Cortex of kidney (tissue), 1 donor: ENCODE measurements at places on chromosomes 2 and 18.

DNA sequence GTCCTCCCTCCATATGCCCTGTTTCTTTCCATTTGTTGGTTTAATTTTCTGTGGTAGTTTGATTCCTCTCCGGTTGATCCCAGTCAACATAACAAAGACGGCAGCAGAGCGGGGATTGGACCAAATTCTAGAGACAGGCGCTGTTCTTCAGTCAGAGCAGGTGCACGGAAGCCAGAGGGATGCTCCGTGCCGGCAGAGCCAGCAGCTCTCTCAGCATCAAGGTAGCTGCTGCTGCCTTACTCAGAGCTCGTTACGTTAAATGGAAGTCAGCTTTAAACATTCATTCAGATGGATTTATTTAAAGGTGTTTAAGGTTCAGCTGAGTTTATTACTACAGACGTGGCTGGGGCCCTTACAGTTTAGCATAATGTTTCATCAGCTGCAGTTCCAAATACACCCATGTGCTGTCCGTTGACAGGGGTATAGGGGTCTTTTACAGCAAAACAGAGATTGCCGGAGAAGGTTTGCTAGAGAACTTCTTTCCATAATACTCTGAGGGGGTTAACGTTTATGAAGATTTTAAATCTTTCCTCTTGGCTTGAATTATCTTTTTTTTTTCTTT lies 497.2 kb upstream of the PIK3C3 start:
- DNase-seq: no peak

GRCh38 chr18:12296457-12296856 lies 11.6 kb upstream of the TUBB6 start:
- DNase-seq: no peak

DNA sequence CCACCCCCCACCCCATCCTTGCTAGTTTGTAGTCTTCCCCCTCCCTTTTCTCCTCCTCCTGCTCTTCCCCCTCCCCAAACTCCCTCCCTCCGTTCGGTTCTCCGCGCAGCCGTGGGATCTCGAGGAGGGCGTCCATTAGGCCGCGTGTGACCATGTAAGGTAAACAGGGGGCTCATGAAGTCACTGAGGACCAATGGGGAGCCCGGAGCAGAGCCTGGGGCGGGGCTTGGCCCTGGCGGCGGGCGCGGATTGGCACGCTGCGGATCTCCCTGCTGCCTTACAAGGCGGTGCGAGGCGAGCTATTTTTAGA lies 246 bp upstream of the KLF7 start:
- DNase-seq: peak; percentile 56

DNA sequence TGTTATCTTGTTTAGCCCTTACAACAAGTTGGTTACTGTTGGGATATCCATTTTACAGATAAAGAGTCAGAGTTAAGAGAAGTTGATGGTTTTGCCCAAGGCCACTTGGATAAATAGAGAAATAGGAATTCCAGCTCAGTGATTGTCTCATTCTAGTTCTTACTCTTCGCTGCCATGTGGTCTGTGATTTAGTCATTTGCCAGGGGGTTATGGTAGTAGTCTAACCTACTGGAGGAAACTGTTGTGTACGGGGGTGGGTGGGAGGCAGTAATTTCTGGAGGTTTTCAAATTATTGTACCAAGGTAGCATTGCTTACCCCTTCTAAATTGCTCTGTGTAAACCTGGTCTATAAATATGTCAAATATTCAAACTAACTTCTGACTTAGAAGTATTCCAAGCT lies 110.4 kb downstream of the MAP2 start:
- no peak for DNase-seq

DNA sequence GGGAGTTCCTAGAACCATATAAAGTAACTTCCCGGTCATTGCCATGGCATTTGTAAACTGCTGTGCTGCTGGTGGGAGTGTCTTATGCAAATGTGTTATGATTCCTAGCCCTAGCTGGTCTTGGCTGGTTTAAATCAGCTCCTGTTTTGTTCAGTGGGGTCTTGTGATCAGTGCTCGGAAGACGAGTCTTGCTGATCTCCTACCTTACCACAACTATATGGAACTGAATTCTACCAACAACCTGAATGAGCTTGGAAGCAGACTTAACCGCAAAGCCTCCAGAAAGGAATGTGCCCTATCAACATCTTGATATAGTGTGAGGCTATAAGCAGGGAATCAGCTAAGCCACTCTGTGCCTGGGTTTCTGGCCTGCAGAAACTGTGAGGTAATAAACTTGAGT lies 33.5 kb downstream of the POLE4 start:
- DNase-seq: no peak

- no peak for DNase-seq
Observed at GRCh38 chr18:50853863-50854271, 25.1 kb upstream of the ME2 start.

DNA sequence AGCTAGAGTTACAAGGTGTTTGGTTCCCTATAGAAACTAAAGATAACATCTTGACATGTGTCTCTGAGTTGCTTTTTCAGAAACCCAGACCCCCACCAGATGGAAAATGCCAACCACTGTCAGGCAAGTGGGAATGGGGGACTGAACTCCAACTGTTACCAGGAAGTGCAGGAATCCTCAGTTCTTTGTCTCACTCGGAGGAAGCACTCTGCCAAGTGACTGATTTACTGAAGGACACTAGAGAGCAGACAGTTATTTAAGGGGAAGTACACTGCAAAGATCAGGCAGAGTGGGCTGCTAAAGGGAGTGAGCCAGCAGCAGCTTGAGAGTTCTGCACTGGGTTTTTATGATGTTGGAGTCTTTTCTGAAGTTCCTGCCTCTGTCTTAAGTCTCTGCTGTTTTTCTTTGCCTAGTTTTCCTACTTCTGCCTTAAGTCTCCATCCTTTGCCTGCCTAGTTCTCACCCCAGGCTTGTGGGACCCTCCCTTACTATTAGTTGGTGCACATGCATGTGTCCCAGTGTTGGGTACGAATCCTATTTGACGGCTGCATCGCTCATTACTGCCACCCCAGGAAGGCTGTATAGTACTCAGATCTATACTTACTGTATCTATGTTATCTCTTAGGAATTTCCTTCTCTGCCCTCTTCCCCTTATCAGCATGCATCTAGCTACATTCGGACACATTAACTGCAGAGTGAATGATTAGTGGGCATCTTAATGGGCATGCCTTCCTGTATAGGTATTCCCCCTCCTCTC lies 97.1 kb downstream of the TEX51 start:
- no peak for DNase-seq

GRCh38 chr2:100042562-100042961 lies 99.8 kb downstream of the AFF3 start:
- no peak for DNase-seq

DNA sequence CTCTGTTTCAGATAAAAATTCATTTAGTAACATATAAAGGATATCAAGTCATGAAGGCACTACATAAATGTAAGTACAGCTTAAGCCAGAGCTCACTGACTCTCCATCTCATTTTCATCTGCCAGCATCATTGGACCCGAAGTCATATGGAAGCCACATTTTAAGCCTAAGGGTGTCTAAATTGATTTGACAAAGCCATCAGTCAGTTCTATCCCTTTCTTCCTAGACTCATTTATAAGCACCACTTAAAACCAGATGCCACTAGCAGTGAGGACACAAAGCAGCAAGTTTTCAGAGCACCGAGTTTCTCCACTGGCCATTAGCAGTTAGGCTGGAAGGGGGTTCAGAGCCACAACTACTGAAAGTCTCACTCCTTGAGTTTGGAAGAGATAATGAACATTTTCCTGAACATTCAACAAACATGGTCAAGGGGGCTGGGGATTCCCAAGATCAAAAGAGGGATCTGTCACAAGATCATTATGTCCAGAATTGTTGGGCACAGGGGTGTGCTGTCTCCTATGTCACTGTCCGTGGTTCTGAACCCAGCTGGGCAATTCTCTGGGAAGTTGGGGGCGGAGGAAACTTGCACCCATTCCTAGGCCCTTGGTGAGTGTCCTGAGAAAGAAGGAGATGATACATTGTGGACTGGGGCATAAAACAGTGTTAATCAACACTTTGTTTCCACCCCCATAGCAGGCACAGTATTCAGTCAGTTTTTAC lies 158.5 kb upstream of the LMAN1 start:
- DNase-seq: no peak

- DNase-seq: no peak
Observed at GRCh38 chr2:162058973-162059668, 14.9 kb downstream of the DPP4 start.

GRCh38 chr2:16813593-16813992 lies 148.0 kb upstream of the CYRIA start:
- no peak for DNase-seq

DNA sequence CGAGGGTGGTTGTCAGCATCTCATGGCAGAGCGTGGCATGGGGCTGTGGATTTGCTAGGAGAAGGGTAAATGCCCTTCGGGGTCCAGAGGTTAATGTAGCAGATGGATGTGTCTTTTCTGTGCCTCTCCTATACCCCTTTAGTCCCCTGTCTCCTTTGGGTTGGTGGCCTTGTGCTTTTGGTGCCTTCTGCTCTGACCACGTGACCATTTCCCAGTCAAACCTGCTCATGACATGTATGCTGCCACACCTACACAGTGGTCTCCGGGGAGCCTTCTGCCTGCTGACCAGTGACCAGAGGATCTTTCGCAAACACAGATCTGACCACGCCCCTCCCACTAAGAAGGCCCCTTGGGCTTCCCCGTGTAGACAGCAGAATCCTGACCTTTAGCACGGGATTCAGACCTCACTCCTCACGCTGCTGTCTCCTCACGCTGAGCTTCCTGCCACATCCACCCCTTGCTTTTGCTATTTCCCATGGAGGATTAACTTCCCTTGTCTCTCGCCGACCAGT lies 116.2 kb downstream of the ACOXL start:
- no peak for DNase-seq

- no peak for DNase-seq
Observed at GRCh38 chr2:14398641-14399040, 233.9 kb upstream of the LRATD1 start.

- DNase-seq: no peak
Observed at GRCh38 chr2:12436483-12436882, 280.3 kb upstream of the TRIB2 start.

- no peak for DNase-seq
Observed at GRCh38 chr18:73881396-73881917, 266.2 kb downstream of the FBXO15 start.

DNA sequence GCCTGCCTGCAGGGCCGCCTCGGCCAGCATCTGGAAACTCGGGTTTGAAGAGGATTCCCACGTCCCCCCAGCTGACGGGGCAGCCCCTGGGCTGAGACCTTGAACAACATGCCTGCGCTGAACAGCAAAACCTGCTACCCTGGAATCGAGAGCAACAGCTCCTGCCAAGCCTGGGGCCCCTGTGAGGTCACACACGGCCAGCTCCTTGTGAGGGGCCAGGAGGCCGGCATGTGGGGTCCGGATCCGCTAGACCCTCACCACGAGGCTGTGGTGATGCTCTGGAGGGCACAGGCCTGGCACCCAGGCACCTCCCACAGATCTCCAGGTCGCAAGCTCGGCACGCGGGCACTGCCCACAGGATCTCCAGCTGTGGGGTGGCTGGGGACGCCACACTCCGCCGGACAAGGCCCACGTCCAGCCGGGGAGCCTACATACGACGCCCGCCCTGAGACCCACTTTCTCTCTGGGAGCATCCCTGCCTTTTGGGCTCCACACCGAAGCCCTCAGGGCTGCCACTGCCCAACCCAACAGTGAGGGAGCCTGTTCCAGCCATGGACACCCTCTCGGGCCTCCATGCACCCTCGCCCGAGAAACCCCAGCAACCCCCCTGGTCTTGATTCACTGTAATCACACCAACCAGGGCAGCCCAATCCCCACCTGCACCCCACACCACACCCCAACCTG lies 34.1 kb downstream of the SLC66A2 start:
- DNase-seq: no peak

DNA sequence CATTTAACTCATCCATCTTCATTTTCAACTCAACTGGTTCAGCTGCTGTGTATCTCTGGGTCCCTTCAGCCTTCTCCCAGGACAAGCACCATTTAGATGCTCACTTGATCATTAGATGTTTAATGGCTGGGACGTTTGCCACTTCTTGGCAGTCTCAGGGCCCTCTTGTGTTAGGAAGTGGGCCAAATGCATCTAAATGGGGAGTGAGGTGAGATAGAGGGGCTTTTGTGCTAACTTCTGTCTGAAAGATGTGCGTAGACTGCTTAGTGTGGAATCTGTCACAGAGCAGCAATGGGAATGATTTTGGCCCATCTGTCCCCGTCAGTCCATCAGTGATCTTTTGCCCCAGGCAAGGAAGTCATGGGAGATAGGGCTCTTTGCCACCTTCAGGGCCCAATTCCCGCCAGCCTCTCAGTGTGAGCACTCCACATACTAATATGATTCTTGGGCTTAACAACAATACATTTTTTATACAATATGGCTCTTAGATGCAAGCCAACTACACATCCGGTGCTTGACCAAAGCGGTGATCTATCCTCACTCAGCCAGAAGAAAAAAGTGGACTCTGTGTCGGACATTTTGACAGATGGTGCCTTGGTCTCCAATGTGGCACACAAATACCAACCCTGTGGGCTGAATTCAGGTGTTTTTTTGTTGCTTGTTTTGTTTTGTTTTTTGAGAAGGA lies 95.7 kb upstream of the EPC2 start:
- DNase-seq: no peak

DNA sequence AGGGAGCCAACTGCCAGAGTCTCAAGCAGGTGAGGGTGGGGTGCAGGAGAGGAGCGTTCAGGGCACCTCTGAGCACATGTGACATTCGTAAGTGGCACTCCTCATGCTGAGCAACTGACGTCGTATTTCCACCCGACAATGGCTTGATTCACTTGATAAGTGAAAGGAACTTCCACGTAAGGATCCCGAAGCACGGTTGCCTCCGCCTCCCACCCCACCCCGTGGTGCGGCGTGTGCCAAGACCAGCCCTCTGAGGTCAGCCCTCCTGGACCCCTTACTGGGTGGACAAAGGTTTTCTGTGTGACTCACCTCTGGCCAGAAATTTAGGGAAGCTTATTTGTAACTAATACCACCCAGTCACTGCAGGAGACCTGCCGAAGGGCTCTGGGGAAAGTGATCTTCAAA lies 59.9 kb downstream of the AGAP1 start:
- no peak for DNase-seq

DNA sequence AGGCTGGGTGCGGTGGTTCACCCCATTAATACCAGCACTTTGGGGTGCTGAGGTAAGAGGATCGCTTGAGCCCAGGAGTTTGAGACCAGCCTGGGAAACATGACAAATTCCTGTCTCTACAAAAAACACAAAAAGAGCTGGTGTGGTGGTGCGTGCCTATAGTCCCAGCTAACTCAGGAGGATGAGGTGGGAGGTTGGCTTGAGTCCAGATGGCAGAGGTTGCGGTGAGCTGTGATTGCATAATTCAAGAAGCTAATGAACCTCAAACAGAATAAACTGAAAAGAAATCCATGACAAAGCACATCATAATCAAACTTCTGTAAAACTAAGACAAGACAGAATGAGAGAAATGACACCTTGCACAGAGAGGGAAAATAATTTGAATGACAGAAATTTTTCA lies 54.8 kb downstream of the SEMA4F start:
- DNase-seq: no peak

- no peak for DNase-seq
Observed at GRCh38 chr18:55416791-55417190, 171.2 kb downstream of the TCF4 start.

- no peak for DNase-seq
Observed at GRCh38 chr2:117858336-117858735, 43.8 kb downstream of the DDX18 start.
